ENCODE measurements at places on chromosomes 3 and 15.

GRCh38 chr3:182766099-182766498, 27.2 kb upstream of the ATP11B start:
- DNase-seq: no peak

DNA sequence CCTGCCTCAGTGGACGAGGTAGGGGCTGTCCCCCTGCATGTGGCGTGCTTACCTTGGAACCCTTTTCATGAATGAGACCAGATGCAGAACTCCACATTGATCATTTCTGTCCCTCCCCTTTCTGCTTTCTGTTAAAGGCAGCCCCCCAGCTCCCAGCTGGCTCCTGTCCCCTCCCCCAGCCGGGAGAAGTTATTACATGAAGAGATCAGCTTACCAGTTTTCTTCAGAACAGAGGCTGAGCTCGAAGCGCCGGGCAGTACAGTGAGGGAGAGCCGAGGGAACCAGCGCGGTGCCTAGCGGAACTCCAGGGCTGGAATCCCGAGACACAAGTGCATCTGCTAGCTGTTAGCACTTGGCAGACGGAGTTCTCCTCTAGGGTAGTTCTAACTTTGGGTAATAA, 263.3 kb upstream of the NR2E3 start:
- no peak for DNase-seq

DNA sequence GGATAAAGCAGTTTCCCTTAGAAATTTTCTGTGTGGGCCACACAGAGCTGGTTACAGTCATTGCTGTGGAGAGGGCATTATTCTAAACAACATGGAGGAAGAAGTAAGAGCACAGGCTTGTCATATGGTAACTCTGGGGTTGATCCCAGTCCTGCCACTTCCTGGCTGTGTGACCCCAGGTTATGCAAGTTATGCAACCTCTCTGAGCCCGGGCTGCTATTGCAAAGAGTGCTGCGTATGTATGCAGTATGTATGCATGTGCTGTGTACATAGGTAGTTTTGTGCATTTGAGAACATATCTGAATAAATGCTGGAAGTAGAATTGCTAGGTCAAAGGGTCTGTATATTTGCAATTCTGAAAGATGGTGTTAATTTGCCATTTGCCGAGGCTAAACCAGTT, 9.2 kb downstream of the SPSB4 start:
- no peak for DNase-seq

DNA sequence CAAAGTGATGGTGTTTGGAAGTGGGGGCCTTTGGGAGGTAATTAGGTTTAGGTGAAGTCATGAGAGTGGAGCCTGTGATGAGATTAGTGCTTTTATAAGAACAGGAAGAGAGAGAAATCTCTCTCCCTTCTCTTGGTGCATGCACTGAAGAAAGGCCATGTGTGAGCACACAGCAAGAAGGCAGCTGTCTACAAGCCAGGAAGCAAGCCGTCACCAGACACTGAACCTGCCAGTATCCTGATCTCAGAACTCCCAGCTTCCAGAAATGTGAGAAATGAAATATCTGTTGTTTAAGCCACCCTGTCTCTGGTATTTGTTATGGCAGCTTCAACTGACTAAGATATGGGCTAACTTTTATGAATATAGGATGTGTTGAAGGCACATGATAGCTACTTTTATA, 72.6 kb downstream of the REC114 start:
- DNase-seq: no peak
